RWPE1 (cell line): ENCODE measurements at places on chromosomes 16 and 17.

DNA sequence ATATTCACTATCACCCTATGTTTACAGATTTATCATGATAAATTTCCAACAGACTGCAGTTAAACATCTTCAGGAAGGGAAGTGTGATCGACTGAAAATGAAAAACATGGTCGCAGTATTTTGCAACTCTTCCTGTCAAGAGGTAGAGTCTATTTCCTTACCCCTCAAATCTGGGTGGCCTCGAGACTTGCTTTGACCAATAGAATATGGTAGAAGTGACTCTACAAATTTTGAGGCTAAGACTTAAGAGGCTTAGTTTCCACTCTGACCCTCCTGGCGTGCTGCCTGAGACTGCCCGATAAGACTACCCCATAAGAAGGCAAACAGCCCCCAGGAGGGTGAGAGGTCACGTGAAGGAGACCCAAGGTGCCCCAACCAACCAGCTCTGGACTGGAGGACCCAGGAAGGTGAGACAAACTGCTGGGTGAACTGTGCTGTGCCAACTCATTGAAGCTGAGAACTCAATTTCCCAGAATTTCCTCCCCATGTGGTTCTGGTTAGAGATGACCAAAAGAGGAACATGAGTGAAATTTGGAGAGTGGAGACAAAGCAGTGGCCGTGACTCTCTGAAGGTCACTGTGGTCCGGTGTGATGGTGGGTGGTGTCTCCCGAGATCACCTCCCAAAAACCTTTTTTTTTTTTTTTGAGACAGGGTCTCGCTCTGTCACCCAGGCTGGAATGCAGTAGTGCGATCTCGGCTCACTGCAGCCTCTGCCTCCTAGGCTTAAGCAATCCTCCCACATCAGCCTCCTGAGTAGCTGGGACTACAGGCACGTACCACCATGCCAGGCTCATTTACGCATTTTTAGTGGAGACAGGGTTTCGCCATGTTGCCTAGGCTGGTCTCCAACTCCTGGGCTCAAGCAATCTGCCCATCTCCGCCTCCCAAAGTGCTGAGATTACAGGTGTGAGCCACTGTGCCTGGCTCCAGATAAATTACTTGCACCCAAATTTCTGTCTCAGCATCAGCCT lies 38.2 kb upstream of the LITAF start:
- DNase-seq: no peak

DNA sequence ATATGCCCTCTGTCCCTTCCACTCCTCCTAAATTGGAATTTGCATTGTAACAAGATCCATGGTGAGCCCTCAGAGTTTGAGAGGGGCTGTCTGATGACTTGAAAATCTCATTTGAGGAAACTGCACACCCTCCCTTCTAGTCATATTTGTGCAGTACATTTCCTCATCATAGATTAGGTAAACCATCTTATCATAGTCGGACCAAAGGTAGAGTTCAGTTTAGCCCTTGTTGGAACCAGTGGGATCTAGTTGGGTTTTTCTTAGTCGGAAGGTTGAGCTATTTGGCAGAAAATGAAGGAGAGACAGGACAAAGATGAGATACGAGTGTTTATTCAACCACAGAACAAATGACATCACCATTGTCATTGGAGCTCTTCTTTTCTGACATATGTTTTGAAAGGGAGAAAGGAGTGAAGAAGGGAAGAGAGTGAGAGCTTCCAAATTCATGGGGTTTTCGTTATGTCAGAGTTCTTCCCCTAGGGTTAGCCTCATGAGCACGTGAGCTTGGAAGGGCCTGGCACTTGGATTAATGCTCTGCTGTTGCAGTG lies 15.8 kb upstream of the KRT20 start:
- DNase-seq: no peak

DNA sequence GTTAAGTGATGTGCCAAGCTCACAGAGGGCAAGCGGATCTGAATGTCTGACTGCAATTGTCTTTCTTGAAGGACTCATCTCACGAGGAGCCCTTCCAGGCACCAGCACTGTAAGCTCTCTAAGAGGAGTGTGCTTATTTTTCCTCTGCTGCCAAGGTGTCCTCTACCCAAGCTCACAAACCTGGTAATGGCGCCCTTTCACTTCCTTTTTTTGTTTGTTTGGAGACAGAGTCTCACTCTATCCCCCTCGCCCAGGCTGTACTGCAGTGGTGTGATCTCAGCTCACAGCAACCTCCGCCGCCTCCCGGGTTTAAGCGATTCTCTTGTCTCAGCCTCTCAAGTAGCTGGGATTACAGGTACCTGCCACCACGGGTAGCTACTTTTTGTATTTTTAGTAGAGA lies 233.8 kb downstream of the MAP2K4 start:
- DNase-seq: no peak

DNA sequence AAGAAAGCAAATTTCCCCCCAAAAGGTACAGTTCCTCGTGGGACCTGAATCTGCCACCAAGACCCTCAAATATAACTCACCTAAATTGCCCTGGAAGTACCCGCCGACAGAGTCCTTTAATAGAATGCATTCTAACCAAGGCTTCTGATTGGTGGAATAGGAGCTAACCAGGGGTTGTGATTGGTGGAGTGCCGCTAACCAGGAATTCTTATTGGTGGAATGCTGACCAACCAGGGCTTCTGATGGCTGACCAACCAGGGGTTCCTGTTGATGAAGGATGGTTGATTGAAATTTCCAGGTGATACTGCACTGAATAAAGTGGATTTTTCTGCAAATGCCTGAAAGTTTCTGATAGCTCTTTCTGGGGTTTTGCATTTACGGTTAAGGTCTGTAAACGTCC lies 6.5 kb downstream of the TFAP4 start:
- peak; percentile 64 for DNase-seq

- no peak for DNase-seq
These were observed 240.6 kb upstream of the ZFHX3 start for GRCh38 chr16:73288520-73288919.

DNA sequence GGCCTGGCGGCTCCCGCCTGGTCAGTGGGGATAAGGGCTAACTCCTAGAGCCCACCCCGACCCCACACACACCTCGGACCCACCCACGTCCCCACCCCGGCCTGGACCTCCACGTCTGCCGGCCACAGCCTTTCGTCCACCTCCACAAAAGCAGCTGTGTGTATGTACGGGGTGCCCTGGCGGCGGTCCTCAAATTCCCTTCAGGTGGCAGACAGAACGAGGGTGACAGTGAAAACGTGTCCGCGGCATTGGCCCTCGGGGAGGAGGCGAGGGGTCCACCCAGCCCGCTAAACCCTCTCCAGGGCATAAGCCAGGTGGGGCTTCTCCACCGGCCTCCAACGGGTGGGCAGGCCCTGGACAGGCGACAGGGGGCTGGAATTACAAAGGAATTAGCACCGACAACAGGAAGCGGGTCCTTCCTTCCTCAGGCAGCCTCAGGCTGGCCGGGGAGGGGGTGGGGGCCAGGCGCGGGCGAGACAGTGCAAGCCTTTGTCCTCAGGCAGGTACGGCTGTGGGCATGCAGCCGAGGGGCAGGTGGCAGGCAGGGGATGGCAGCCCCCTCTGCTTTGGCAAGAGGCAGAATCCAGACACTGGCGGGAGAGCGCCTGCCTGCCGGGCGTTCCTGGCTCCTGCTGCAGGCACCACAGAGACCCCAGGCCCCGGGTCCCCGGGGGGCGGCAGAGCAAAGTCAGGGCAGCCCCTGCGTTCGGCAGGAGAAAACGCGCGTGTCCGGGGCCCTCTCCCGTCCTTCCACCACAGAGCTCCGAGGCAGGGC lies 12.3 kb upstream of the PITPNA start:
- DNase-seq: no peak

GRCh38 chr16:11236461-11237254 lies 19.3 kb downstream of the SOCS1 start:
- DNase-seq: no peak

DNA sequence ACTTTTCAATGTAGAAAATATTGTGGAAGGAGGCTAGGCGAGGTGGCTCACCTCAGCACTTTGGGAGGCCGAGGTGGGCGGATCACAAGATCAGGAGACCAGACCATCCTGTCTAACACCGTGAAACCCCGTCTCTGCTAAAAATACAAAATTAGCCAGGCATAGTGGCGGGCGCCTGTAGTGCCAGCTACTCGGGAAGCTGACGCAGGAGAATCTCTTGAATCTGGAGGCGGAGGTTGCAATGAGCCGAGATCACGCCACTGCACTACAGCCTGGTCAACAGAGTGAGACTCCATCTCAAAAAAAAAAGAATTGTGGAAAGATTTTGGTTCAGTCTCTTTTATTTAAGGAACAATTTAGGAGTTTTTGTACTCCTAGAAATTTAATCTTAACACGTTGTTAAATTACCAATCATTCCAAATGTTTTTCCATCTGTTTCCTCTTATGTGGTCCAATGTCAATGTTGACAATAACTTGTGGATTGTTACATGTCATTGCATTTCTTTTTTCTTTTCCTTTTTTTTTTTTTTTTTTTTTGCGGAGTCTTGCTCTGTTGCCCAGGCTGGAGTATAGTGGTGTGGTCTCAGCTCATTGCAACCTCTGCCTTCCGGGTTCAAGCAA lies 124.6 kb upstream of the HAS3 start:
- DNase-seq: no peak

- no peak for DNase-seq
These were observed 7.6 kb downstream of the PHB1 start for GRCh38 chr17:49407086-49407485.

DNA sequence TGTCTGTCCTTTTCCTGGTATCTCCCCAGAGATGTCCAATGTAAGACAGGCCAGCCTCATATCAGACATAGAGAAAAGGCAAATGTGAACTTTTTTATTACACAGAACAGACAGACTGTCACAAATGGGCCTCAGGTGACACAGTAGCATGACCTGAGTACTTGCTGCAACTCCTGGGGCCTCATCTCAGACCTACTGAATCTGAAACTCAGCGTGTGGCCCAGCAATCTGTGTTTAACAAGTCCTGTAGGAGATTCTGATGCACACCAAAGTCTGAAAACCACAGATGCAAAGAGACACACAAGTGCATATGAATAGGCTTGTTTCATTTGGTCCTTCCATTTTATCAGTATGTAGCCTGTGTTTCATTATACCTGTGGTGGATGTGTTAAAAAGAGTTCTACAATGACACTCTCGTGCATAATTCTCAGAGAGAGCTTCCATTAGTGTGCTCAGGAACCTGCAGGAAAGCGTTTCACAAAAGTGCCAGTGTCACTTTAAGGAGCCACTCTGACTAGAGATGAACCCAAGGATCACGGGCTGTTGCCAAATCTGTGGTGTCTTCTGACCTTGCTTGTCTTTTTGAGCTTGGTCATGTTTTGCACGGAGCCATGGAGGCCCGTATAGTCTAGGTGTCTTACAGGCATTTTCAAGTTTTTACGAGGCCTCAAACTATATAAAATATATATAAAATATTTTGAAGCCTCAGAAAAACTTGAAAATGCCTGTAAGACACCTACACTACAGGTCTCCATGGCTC lies 33.8 kb upstream of the NF1 start:
- no peak for DNase-seq

DNA sequence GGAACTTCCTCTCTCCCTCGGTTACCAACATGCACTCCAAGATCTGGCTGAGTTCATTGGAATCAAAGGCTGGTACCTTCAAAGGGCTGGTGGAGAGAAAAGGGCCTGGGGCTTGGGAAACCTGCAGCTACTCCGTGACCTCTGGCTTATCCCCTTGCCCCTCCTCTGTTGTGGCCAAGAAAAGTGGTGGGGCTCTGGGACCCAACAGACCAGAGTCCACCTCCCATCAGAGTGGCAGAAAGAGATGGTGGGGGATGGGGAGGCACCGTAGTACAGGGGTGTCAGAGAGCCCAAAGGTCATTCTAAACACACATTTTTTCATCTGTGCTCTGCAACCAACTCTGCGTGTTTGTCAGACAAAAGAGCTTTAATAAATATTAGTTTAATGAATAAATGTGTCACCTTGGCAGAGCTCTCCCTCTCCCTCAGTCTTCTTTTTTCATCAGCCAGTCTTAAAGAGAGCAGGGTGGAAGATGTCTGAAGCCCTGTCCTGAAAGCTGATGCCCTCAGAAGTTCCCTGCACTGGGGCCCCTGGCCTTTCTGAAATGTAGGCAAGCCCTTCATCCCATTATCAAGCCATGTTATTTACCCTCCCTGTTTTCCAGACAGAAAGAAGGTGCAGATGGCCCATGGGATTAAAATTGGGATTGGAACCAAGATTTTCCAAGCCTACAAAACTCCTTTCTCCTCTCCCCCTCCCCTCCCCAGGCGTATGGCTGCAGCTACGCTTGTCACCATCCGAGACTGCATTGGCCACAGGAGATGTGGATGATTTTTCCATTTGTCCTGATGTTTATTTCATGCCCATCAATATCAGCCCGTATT lies 227.3 kb downstream of the CCDC182 start:
- DNase-seq: no peak

DNA sequence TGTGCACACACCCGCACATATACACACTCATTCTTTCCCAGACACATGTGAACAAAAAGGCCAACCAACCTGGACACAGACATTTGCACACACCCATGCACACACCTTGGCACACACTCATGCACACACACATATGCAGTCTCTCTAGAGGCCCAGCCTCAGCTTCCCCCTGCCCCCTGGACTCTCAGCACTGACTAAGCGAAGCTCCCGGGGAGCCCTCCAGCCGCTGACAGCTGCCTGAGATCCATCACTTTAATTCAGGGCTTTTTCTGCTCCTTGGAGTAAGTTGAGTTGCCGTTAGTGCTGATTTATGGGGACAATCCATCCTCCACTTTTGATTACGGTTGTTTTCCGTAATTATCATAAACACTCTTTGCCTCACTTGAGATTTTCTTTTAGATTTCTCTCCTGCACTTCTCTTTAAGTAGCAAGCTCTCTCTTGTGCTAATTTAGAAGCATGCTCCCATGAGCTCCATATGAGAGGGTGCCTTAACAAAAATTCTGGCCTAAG lies 158.6 kb upstream of the CDC42EP4 start:
- no peak for DNase-seq

DNA sequence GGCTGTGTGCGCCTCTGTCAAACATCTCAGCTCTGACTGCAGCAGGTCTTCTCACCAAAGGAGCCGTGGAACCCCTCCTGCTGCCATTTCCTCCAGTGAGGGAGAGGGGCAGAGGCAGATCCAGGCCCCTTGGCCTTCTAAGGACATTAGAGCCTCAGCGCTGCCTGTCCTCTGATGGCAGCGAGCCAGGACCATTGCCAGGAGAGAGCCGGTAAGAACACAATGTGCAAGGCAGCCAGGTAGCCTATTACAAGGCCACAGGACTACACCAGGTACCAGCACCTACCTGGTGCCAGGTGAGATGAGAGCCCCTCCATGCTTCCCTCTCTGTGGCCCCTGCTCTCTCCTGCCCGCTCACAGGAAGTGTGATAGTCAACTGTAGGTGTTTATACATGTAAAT lies 11.0 kb downstream of the LRRC75A start:
- no peak for DNase-seq

GRCh38 chr16:61382435-61382834 lies 653.8 kb downstream of the CDH8 start:
- DNase-seq: no peak
